ENCODE measurements at places on chromosomes 6 and 20. TPM values are rescaled to one million over a fixed set of nuclear protein-coding genes. Genes with fewer than 3 reads are reported as not detected.

GRCh38 chr6:127748290-127748689 is 152.6 kb downstream of the THEMIS start:
- DNase-seq, result no peak

- no peak for DNase-seq
Measured at GRCh38 chr6:170038708-170039107, 252.2 kb downstream of the DLL1 start.

The PHIP gene
- 41.2 TPM for total RNA-seq

The ADNP gene
- 60.8 TPM for total RNA-seq

Data from T-cell (primary cell).